EL (cell line): ENCODE measurements at places on chromosomes 13 and 19.

- no peak for DNase-seq
Measured at GRCh38 chr13:91162180-91162579, 185.3 kb upstream of the MIR17HG start.

DNA sequence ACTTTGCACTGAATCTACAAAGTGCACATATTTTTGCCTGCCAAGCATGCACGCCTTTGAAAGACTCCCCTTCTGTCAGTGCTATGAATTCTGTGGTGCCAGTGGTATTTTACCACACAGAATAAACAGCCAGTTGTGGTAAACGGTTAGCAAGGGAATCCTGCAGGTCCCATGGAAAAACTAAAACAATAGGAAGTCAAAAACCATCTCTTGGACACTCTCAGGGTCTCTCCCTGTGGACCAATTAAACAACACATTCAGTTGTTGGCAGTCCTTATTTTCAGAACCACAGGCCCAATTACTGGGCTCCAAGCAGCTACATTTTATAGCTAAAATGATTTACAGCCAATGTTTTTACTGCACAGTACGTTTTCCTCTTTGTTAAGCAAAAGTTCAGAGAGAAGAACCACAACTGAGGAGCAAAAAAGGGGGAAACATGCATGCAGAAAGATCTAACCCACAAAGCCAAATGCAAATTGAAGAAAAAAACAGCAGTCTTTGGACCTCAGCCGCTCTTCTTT, 116.9 kb downstream of the KCTD12 start:
- DNase-seq, result no peak

DNA sequence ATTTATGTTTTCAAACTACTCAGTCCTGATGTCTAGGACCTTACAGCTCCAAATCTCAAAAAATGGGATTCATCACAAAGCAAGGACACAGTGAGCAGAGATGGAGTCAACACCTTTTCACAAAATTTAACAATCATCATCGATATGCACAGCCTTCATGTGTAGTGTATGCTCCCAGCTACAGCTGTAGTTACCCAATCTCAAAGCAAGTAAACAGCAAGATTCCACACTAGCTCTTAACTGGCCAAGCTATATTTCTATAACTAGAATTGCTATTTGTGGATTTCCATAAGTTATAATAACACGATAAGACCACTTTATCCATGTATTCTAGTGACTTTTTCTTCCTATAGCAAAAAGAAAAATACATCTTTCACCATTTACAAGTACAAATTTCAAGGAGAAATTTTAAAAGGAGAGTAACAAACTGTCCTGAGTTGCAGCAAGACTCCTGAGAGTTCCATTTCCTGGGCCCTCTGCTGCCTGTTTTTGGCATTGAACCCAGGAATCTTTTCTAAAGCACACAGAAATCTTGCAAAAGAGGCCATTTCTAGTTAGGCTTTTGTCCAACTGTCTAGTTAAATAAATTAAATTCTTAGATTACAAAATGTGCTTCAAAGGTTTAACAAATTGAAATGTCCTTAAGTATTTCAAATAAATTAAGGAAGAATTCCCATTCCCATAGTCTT, 460.6 kb downstream of the FGF14 start:
- DNase-seq, result no peak

GRCh38 chr19:35978271-35978670, 16.7 kb upstream of the SDHAF1 start:
- no peak for DNase-seq

DNA sequence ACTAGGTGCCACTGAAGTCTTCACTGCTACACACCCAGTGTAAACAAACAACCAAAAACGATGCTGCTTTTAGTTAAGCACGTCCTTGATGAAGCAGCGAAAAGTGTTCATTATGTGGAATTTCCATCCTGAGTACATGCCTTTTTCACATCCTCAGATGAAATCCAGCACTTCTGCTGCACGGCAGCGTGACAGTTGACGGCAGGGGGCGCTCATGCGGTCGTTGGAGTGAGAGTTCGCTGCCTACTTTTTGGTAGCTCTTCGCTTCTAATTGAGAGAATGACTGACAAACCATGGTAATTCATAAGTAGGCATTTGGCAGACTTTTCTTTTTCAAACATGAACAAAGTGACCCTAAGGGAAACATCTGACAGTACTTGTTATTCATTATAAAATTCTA, 1124.9 kb downstream of the EFNB2 start:
- peak; percentile 43 for DNase-seq

DNA sequence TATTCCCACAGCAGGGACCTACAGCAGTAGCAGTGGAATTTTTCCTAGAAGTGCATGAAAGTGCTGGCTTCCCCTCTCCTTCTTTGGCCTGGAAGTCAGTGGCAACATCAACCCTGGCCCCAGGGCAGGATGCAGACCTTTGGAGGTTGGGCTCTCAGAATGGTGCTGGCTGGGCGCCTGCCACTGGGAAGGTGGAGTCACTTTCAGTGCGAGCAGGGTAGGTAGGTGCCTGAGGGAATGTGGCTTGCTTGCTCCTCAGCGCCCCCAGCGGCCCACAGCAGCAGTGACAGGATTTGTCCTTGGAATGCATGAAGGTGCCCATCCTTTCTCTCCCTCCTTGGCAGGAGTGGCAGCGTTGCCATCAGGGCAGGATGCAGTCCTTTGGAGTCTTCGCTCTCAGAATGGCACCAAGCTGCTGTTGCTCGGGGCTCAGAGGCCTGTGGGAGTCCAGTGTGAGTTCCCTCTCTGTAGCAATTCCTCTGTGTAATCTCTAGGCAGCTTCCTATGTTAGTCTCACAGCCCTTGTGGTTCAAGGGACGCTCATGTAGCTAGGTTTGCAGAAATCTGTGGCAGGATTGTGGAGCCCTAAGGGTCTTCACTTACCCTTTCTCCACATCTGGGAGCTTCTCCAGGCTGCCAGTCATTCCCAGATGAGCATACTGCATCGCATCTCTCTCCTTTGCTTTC, 354.4 kb upstream of the DACH1 start:
- DNase-seq, result peak; percentile 47

DNA sequence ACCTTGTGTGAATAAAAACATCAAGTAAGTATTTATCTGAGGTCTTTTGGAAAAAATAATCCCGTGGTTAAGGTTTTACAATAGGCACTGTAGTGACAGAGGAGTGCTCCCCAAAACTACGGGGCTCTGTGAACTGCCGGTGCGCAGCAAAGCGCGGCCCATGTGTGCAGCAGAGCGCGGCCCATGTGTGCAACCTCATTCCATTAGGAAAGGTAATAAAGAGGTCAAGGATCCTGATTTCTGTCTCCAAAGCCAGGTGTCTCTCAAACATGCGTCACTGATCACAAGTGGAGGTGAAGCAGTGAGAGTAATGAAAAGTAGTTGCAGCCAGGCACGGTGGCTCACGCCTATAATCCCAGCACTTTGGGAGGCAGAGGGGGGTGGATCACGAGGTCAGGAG, 58.7 kb downstream of the MRPL57 start:
- no peak for DNase-seq

GRCh38 chr13:62910541-62911060, 1495.0 kb upstream of the PCDH20 start:
- DNase-seq, result no peak

- no peak for DNase-seq
Measured at GRCh38 chr13:62418376-62418775, 1002.7 kb upstream of the PCDH20 start.

- no peak for DNase-seq
Measured at GRCh38 chr19:39172700-39173501, 23.9 kb upstream of the NCCRP1 start.

DNA sequence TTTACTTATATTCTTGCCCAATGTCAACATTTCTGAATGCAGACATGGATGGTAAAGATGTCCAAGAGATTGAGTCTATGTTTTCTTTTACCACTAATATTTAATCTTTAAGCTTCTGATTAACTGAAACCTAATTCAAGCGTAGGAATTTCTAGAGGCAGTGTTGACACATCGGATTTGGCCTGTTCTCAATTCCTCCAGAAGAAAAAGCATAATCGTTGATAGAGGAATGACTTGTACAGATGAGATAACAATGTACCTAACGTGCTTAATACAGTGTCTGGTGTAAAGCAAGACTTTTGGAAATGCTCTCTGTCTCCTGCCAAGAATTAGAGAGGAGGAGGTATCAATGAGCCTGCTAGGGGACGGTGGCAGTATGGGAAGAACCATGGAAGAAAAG, 35.2 kb downstream of the SLC15A1 start:
- DNase-seq, result no peak

DNA sequence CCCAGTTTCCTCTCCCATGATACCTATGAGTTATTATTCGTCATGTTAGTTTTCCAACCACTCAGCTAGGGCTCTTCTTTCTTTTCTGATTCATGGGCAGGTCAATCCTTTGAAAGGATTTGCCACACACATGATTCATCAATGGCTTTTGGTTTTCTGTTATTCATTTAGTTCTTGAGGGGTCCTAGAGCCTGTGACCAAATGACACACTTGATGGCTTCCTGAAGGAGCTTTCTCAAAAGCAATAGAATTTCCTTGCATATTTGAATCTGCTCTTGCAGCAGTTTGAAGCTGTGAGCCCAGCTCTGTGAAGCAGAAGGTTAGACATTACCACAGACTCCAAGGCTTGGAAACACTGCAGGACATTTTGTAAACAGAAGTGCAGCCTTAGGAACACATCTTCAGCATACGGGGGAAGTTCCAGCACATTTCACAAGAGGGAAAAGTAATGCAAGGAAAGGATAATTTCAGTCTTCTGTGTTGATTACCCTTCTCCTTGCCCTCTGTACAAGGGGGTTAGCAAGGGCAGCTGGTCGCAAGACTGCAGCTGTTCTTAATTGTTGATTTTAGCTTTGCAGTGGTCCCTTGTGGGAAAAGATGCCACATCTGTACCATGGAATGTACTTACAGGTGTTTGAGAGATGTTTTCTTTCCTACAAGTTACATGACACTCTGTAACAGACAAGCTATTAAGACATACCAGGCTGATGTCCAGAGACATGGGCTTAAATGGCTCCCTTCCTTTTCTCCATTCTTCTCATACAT, 338.6 kb downstream of the KCNRG start:
- DNase-seq, result peak; percentile 49

GRCh38 chr19:49613374-49613773, 22.4 kb downstream of the PRR12 start:
- peak; percentile 47 for DNase-seq

GRCh38 chr19:47161876-47162489, 31.3 kb downstream of the SAE1 start:
- DNase-seq, result peak; percentile 33

DNA sequence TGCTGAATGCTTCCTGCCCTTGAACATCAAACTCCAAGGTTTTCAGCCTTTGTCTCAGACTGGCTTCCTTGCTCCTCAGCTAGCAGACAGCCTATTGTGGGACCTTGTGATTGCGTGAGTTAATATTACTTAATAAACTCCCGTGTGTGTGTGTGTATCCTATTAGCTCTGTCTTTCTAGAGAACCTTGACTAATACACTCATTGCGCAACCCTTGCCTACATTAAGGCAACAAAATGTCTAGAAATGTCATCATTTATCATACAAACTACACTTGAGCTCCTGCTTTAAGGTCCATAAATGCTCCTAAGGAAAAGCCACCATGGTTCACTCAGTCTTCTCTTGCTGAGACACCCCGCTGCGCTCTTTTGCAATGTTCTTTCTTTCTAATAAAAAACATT, 2861.0 kb downstream of the PCDH9 start:
- DNase-seq, result peak; percentile 2

GRCh38 chr19:12260861-12261260, 33.8 kb downstream of the ZNF44 start:
- DNase-seq, result no peak

DNA sequence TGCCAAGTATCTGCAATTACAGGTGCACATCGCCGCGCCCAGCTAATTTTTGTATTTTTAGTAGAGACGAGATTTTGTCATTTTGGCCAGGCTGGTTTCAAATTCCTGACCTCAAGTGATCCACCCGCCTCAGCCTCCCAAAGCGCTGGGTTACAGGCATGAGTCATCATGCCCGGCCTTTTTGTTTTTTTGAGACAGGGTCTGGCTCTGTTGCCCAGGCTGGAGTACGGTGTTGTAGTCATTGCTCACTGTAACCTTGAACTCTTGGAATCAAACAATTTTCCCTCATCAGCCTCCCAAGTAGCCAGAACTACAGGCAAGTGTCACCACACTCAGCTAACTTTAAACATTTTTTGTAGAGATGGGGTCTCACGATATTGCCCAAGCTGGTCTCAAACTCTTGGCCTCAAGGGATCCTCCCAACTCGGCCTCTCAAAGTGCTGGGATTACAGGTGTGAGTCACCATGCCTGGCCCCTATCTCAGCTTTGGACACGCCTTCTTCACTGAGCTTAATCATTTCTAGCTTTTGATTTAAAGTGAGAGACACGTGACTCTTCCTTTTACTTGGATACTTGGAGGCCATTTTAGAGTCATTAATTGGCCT, 4.0 kb upstream of the IRGC start:
- peak; percentile 23 for DNase-seq

- DNase-seq, result no peak
Measured at GRCh38 chr19:41699968-41700323, 8.5 kb upstream of the CEACAM5 start.

DNA sequence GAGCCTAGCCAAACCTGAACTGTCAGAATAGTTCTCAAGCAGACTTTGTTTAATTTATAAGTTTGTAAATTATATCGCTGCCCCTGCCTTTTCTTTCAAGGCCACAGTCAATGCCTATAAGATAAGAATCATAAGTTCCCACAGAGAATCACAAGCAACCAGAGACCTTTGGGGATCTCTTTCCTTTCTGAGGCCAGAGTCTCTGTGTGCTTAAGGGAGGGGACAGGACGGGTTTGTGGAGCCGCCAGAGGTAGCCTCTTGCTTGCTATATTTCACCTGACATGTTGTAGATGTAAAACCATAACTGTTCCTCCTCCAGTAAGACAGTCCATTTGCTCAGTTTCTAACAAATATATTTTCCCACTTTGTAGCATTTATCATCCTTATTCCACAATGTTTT, 458.8 kb downstream of the RFC3 start:
- DNase-seq, result no peak

GRCh38 chr19:33859016-33859415, 62.3 kb downstream of the KCTD15 start:
- no peak for DNase-seq

DNA sequence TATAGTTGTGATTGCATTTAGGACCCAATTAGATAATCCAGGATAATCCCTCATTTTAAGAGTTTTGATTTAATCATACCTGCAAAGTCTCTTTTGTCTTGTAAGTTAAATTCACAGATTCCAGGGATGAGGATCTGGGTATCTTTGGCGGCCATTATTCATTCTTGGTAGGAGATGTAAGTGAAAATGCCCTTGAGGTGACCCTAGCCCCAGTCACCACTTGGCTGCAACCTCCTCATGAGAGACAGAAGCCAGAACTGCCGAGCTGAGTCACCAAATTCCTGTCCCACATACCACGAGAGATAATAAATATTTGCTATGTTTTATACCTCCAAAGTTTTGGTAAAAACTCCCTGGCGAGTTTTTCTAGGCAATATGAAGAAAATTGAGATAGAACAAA, 389.4 kb downstream of the RFC3 start:
- peak; percentile 92 for DNase-seq
